Activated naive CD8-positive, alpha-beta T cell treated with anti-CD3 and anti-CD28 coated beads, Interleukin-2, amount 50 U/mL, for 24 hours (primary cell): ENCODE measurements at places on chromosomes 3 and 15.

GRCh38 chr3:34034840-34035239 lies 236.4 kb downstream of the PDCD6IP start:
- DNase-seq = no peak

DNA sequence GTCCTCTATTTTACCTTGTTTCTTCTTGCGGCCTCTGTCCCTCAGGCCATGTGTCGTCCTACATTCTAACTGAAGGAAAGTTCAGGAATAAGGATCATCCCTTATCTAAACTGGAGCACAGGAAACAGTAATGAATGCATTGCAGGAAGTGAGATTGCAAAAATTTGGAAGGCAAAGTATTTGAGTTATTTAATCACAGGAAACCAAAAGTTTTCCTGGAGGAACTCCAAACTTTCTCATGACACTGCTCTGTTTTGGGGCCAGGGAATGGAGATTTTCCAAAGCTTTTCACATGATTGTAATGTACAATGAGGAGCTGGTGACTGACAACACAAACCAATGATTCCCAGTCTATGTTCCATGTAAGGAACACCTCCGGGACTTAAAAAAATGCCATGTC lies 57.8 kb upstream of the PLSCR4 start:
- no peak for DNase-seq

DNA sequence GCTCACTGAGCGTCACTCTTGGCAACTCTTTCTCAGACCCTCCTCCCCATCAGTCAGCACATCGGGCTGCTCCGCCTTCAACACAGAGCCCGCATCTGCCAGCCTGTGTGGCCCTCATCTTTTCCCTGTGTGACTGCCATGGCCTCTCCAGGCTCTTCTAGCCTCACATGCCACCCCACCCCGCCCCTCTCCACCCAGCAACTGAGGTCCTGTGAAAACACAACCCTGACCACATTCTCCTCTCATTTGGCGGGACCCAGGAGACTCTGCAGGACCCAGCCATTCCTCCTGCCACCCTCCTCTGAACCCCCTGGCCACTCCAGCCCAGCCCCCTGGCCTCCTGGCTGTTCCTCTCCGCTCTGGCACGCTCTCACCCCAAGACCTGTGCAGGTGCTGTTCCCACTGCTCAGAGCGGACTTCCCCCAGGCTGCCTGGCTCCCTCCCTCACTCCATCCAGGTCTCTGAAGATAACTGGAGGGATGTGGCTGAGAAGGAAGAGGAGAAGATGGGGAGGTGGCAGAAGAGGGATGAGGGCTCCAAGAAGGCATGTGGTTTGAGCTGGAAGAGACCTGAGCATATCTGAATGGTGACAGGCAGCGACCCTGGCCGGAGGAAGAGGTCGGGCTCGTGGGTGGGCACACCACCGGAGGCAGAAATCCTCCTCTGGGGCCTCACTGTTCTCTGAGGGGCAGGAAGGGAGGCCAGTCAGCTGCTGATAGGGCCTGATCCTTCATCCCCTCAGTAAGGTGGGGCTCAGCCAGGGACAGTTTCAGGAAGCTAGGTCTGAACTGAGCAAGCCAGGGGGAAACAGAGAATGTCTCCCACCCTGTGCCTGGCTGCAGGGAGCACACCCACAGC lies 111.2 kb upstream of the RPL32 start:
- DNase-seq = no peak

DNA sequence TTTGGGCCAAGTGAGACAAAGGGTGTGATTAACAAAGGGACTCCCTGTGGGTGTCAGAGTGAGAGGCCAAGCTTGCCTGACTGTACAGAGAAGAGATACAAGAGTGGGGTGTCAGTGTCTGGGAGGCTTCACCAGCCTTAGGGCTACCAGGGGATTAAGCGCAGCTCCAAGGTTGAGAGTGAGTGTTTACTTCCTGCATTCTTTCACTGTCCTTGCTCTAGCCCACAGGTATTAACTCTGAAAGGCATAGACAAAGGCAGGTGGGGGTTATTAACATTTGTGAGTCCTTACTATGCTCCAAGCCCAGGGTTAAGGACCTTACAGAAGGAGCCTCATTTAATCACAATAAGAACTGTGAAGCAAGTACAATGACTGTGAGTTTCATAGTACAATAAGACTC lies 107.6 kb downstream of the IL20RB start:
- no peak for DNase-seq

GRCh38 chr15:99716540-99717095 lies 16.6 kb downstream of the LYSMD4 start:
- DNase-seq = no peak

GRCh38 chr3:173893066-173893465 lies 495.5 kb downstream of the NLGN1 start:
- no peak for DNase-seq

- DNase-seq = no peak
Measured at GRCh38 chr3:129014148-129014547, 13.0 kb downstream of the EFCC1 start.

DNA sequence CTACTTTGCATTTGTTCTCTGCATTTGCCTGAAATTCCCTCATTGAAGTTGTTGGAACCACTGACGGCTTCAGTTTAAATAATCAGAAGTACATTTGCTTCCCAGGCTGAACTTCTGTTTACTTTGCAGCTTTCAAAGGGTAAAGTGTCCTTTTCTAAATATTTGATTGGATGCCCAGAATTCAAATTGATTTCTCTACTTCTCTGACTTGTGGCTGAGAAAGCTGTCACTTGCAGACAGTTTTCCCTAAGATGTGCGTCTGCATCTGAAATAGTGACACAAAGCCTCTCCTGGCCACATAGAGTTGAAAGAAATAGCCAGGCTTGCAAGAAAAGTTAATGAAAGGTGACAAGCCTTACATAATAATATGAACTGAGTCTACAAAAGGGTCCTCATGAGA lies 299.6 kb downstream of the THSD4 start:
- no peak for DNase-seq

GRCh38 chr15:80768158-80768557 lies 11.0 kb upstream of the CEMIP start:
- no peak for DNase-seq

DNA sequence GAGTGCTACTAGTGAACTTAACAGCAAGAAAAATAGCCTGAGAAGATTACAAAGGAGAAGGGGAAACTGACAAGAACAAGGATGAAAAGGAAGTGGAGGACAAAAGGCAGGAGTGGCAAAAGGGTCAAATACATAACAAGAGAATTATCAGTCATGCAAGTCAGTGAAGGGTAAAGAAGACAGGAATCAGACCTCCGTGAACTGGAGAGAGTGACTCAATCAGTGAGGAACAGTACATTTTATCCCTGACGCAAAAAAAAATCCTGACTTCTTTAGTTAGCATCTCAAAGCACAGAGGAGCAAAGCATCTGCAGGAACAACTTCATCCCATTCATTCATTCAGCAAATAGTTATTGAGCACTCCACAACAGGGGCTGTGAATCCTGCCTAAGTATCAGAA lies 97.8 kb downstream of the SST start:
- no peak for DNase-seq

DNA sequence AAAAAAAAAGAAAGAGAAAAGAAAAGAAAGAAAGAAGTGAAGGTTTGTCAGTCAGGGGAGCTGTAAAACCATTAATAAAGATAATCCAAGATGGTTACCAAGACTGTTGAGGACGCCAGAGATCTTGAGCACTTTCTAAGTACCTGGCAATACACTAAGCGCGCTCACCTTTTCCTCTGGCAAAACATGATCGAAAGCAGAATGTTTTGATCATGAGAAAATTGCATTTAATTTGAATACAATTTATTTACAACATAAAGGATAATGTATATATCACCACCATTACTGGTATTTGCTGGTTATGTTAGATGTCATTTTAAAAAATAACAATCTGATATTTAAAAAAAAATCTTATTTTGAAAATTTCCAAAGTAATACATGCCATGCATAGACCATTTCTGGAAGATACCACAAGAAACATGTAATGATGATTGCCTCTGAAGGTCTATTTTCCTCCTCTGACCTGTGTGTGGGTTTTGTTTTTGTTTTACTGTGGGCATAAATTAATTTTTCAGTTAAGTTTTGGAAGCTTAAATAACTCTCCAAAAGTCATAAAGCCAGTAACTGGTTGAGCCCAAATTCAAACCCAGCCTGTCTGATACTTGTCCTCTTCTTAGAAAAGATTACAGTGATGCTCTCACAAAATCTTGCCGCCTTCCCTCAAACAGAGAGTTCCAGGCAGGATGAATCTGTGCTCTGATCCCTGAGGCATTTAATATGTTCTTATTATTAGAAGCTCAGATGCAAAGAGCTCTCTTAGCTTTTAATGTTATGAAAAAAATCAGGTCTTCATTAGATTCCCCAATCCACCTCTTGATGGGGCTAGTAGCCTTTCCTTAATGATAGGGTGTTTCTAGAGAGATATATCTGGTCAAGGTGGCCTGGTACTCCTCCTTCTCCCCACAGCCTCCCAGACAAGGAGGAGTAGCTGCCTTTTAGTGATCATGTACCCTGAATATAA lies 2.0 kb downstream of the B2M start:
- DNase-seq = no peak

- DNase-seq = no peak
Measured at GRCh38 chr15:64515825-64516224, 55.4 kb downstream of the ZNF609 start.

GRCh38 chr3:185094697-185095096 lies 58.2 kb downstream of the C3orf70 start:
- no peak for DNase-seq

GRCh38 chr3:192915304-192915703 lies 2.4 kb downstream of the MB21D2 start:
- no peak for DNase-seq

DNA sequence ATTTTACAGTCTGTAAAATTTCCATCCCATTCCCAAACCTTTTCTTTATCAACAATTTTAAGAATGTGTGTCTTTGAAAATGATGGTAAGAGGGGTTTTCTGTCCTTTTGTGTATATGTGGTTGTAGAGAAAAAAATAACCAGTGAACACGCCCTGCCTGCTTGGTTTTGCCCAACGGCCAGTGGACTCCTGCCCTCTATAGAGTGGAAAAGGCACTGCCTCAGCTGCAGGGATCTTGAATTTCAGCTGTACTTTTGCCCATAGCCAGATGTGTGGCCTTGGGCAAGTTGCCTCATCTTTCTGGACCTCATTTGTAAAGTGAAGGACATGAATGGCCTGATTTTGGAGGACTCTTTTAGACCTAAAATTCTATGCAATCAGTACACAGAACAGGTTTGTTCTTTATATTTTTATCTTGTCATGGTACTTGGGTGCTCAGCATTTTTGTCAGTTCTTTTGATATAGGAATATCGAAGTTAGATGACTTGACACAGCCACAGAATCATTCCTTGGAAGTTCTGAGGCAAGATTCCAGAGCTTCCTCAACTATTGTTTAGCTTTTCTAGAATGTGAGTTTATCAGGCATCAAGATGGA lies 81.0 kb downstream of the CLDN11 start:
- DNase-seq = peak; percentile 5

GRCh38 chr3:12317914-12318313 lies 29.0 kb downstream of the PPARG start:
- DNase-seq = no peak
